ENCODE measurements at places on chromosomes 7 and 10.

DNA sequence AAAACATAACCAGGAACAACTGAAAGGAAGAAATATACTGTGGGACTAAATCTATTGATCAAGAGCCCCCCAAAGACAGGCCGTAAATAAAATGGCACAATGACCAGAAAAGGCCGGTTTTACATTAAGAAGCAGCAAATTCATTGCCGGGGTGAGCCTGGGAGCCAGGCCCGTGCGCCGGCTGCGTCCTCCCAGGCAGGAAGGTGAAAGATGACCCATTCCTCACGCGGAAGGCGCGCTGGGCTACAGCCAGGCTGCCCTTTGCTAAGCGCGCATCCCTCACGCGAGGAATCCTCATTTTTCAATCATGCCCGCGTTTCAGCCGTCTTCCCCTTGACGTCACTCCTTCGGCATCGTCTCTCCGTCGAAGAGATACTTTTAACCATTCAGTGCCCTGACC lies 47.6 kb upstream of the MGMT start:
- DNase-seq = no peak

GRCh38 chr10:51129946-51130544 lies 55.8 kb downstream of the PRKG1 start:
- DNase-seq = no peak

GRCh38 chr10:8295311-8295710 lies 240.8 kb downstream of the GATA3 start:
- DNase-seq = no peak

GRCh38 chr10:129410688-129411392 lies 56.2 kb upstream of the MGMT start:
- no peak for DNase-seq

- peak; percentile 52 for DNase-seq
These were observed 113.4 kb downstream of the BTRC start for GRCh38 chr10:101467286-101467770.

- DNase-seq = peak; percentile 42
These were observed 21.0 kb upstream of the ASB15 start for GRCh38 chr7:123580406-123581161.

DNA sequence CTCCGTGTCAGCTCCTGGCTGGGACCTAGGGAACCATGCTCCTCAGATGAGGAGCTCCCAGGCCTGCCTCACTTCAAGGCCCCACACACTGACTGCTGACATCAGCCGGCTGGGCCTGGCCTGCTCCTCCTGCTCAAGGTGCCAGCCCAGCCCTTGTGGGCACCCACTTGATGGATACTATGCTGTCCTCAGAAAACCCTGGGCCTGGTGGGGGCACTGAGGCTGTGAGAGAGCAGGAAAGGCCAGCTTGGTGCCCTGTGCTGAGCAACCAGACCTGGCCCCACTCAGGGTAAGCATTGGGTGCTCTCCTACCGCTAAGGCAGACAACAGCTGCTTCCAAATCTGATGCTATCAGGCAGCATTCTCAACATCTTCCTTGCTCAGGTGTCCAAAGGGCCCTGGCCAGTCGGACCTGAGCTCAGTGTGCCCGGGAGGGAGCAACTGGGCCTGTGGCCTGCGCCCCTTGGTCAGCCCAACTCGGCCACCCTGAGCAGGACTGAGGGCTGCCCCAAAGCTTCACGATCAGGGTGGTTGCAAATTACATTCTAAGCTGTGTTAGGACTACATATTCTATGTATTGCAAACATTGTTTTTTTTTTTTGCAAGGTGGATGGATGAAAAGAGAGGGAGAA lies 21.9 kb upstream of the ANTXRL start:
- DNase-seq = no peak

GRCh38 chr10:24777196-24777595 lies 53.5 kb upstream of the ARHGAP21 start:
- DNase-seq = no peak

- no peak for DNase-seq
These were observed 316.4 kb upstream of the MBL2 start for GRCh38 chr10:53088961-53089360.

DNA sequence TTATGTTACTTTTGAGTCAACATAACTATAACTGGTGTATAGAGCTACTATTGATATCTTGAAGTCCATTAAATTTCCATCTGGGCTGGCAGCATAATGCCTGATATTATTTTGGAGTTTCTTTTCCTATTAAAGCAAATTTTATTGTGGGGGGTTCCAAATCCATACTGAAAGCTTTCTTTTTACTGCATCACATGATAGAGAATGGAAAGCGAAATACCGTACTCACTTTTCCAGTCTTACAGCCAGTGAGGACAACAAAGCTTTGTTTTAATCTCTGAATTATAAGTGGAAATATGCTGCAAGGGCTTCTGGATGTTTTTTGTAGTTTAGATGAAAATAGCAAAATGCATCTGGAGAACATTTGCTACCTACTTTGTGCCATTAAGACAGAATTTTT lies 477.5 kb upstream of the SEMA3D start:
- DNase-seq = no peak

GRCh38 chr7:1019789-1020610 lies 24.3 kb upstream of the GPR146 start:
- DNase-seq = no peak

DNA sequence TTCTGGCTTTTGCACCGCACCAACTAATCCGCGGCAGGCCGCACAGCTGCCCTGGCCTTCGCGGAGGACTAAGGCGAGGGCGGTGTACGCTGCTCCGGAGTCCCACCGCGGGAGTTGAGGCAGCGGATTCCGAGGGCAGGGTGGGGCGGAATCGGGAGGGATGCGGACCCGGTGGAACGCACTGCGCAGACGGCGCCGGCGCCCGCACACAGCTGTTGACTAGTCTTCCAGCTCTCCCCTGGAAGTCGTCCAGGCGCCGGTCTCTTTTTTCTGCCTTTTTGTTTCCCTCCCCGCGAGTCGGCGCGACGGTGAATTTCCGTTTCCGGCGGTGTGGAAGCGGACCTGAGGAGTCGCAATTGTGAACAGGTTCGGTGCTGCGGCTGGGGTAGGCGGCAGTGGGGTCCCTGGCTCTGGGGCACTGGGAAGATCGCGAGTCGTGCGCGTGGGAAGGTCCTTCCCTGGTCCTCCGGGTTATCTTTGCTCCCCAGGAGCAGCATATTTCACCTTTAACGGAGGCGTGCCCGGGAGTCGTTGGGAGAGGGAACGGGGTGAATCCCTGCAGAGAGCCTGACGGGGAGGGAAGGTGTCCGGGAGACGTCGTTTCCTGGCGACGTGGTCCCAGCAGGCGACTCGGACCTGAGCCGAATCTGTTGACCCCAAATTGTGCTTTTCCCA lies at the start of gene ASAH2B:
Gene ASAH2B, plus strand, starts transcription at position 319 of the 675 bp plus-strand sequence. CDS start 5,195 bp downstream, outside the sequence.
- DNase-seq = peak; percentile 86

- DNase-seq = no peak
These were observed 26.0 kb downstream of the RBM17 start for GRCh38 chr10:6114805-6115341.

GRCh38 chr7:129721068-129721467 lies 109.5 kb downstream of the NRF1 start:
- no peak for DNase-seq

DNA sequence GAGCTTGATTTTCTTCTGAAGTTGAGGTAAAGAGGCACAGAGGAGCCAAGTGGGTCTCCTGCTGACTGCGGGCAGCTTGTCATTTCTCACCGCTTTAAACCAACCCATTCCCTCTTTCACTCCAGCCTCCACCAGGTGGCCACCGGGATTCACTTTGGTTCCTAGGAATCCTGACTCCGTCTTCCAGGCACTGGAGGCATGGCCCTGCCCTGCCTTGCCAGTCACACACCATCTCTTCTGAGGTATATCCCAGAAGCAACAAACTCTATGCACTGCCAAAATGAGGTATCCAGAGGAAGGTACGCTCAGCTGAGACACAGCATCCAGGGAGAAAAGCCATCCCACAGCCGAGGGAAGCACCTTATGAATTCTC lies 280.8 kb downstream of the TNS3 start:
- DNase-seq = peak; percentile 38

- DNase-seq = no peak
These were observed 9.1 kb downstream of the PRPS1L1 start for GRCh38 chr7:18018296-18019215.

GRCh38 chr7:64515781-64516180 lies 47.1 kb downstream of the ZNF680 start:
- no peak for DNase-seq

GRCh38 chr7:63065684-63066083 lies 933.0 kb upstream of the ZNF722 start:
- no peak for DNase-seq

- DNase-seq = peak; percentile 88
These were observed 24.7 kb downstream of the GHRHR start for GRCh38 chr7:30988351-30989005.

GRCh38 chr7:148921806-148922205 lies 37.7 kb upstream of the EZH2 start:
- no peak for DNase-seq

- no peak for DNase-seq
These were observed 4.4 kb upstream of the CLIP2 start for GRCh38 chr7:74284781-74285259.

GRCh38 chr7:5193880-5194279 lies 3.8 kb downstream of the WIPI2 start:
- DNase-seq = no peak

DNA sequence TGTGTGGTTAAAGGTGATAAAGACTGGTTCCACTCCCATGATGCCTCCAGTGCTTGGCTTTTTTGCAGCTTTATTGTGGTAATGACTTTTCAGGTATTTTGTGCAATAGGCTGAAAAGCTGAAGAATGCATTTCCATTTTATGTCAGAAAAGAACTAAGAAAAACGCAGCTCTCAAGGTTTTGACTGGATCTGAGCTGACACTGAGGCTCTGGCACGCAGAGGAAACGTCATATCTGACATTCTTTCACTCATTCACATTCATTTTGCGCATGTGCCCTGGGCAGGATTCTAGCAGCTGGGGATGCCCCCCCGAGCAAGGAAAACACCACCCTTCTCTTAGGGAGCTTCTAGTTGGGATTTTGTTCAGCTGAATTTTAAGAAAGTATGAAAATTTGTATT lies 408.5 kb upstream of the MKI67 start:
- DNase-seq = no peak

- peak; percentile 40 for DNase-seq
These were observed 82.5 kb upstream of the TBX20 start for GRCh38 chr7:35336444-35336843.

DNA sequence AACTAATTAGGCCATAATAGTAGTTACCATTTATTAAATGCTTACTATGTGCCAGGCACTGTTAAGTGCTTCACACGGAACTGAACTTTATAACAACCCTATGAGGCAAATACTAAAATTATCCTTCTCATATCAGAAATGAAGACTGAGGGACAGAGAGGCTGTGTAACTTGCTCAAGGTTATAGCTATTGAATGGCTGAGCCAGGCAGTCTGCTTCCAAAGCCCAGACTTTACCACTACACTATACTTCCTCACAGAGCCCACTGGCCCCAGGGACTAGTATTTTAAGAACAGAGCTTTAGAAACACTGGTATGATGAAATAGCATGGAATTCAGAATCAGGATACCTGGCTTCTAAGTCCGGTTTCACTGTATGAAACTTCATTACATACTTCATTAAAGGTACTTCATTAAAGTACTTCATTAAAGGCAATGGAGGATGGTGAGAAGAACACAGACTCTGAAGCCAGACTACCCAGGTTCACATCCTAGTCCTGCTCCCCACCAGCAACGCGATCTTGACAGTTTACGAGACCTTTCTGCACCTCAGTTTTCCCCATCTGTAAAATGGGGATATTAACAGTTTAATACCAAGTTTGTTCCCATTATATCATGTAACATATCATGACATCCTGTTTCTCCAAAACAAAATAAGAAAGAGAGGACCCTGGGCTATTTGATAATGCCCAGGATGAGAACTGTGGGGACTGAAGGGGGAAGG lies 19.6 kb downstream of the ANXA11 start:
- DNase-seq = no peak

- DNase-seq = no peak
These were observed 32.8 kb downstream of the CCNY start for GRCh38 chr10:35369049-35369611.

DNA sequence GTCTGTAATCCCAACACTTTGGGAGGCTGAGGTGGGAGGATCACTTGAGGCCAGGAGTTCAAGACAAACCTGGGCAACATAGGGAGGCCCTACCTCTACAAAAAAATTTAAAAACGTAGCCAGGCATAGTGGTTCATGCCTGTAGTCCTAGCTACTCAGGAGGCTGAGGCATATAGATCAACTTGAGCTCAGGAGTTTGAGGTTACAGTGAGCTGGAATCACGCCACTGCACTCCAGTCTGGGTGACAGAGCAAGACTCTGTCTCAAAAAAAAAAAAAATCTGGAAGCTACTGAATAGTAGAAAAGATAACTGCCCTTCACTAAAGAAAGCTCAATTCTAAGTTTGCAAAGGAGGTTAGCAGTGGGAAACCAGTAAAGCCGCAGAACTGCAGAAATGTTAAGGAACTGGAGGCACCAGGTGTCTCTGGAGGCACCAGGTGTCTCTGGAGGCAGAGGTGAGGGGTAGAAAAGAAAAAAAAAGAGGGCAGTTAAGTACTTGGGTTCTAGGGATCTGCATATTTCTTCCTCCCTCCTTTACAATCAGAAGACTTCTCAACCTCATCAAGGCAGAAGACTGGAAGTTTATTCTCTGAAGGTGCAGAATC lies 56.5 kb downstream of the RNLS start:
- no peak for DNase-seq

DNA sequence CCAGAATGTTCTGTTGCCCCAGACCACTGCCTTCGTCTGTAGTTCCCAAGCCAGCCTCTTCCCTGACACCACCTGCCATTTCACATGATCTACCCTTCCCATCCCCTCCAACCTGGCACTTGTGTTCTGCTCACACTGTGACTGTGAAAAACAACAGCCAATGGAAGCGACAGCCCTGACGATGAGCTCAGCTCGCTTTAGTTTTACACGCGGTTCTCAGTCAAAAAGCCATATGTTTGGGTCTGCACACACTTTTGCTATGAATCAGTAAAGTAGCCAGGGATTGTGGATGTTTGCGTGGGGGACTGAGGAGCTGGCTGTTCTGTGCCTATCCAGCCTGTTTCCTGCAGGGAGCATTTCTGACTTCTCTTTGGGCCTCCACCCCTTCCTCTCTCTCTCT lies 282.7 kb downstream of the WDR11 start:
- no peak for DNase-seq

GRCh38 chr7:142450695-142451094 lies 192.8 kb upstream of the PRSS58 start:
- DNase-seq = no peak

DNA sequence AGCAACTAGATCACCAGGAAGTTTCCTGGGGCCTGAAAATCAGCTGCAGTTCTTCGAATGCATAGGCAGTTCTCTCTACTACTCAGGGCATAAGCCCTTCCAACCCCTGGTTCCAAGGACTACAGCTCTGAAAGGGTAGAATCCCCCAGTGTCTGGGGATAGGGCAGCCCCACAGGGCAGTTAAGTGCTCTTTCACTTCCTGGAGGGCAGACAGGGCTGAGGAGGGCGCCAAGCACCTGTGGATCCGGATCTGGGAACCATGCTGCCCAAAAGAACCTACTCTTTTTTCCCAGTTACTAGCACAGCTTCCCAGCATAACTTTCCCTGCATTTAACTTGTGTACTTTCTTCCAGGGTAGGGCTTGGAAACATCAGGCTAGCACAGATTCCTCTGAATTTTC lies 41.1 kb downstream of the CXCL12 start:
- DNase-seq = no peak

All from ELF-1 (cell line).